ENCODE measurements at places on chromosomes 11 and 22.

DNA sequence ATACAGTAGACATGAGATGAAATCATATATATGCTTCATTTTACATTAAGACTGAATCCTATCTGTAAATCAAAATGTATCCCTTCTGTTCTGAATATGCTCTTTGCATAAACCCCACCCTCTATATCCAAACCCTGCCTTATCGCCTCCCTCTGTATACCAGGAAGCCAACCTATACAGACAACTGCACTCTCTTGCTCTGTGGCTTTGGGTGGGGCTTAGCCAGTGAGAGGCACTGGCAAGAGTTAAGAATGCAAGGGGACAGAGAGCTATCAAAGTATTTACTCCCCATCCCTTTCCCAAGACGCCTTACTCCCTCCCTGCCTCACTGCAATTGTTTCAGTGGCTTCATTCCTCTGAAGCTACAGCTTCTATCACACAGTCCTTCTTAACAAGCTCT lies 309.8 kb downstream of the TTC28 start:
- peak; percentile 12 for DNase-seq

DNA sequence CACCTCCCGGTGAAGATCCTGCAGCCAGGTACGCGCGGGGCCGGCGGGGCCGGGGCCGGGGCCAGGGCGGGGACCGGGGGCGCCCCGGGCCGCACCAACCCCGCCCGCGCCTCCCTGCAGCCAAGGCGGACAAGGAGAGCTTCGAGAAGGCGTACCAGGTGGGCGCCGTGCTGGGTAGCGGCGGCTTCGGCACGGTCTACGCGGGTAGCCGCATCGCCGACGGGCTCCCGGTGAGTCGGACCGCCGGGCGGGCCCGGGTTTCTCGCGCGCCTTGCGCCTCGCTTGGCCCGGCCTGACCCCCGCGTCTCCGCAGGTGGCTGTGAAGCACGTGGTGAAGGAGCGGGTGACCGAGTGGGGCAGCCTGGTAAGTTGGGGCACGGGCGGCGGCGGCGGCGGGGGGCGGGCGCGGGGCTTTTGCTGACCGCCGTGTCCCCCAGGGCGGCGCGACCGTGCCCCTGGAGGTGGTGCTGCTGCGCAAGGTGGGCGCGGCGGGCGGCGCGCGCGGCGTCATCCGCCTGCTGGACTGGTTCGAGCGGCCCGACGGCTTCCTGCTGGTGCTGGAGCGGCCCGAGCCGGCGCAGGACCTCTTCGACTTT lies 531 bp downstream of the PIM3 start:
- peak; percentile 58 for DNase-seq

DNA sequence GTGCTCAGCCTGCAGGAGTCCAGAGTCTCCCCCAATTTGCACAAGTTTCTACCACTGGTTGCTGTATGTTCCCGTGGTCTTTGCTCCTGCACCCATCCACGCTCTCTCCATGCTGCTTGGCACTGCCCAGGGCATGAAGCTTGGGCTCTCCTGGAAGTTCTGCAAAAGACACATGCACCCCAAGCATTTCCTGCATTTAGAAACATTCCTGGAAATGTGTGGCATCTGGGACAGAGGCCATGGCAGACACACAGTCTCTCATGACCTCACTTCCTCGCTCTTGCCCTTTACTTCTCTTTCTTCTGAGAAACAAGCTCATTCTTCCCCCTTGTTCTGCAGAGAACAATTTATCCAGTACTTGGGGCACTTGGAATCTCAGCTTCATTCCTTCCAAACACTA lies 489.5 kb downstream of the BUD13 start:
- no peak for DNase-seq

GRCh38 chr11:68541991-68542390 lies 81.4 kb downstream of the PPP6R3 start:
- DNase-seq: no peak

- DNase-seq: no peak
Measured at GRCh38 chr11:61602775-61603569, 22.1 kb upstream of the SYT7 start.

Data from activated CD8-positive, alpha-beta T cell treated with anti-CD3 and anti-CD28 coated beads for 36 hours (primary cell).